ENCODE measurements at places on chromosomes 2 and 18.

GRCh38 chr18:9734189-9734588 is 26.1 kb downstream of the RAB31 start:
- DNase-seq, result no peak

- no peak for DNase-seq
Observed at GRCh38 chr2:20143263-20143662, 81.7 kb downstream of the SDC1 start.

DNA sequence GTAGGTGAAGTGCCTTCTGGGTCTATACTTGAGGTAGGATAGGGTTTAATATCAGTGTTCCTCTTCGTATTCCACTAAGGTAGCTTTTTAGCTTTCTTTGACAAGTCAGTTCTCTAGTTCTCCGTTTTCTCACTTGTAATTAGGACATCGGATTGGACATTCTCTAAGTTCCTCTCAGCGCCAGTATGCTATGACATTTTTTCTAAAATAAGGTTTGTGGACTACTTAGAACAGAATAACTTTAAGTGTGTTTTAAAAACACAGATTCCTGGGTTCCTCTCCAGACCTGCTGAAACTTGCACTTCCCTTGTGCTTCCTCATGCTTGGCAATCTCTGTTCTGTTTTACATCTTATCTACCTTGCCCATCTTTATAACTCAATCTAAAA is 69.3 kb upstream of the YWHAQ start:
- DNase-seq, result no peak

DNA sequence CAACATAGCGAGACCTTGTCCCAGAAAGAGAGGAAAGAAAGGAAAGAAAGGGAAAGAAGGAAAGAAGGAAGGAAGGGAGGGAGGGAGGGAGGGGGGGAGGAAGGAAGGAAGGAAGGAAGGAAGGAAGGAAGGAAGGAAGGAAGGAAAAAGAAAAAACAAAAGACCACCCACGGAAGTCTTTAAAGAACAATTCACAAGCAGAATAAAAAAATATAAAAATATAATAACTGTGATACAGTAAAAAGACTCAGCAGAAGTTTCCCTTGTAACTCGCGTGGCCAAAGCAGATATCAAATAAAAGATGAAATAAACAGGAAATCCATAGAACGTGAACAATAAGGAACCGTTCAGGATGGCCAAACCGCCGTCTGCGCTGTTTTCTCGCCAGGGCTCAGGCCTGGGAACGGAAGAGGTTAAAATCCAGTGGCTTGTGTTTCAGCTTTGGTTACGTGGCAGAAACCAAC is 1.2 kb upstream of the SLC1A4 start:
- DNase-seq, result no peak

- DNase-seq, result no peak
Observed at GRCh38 chr2:84866122-84866521, 14.8 kb downstream of the TRABD2A start.

DNA sequence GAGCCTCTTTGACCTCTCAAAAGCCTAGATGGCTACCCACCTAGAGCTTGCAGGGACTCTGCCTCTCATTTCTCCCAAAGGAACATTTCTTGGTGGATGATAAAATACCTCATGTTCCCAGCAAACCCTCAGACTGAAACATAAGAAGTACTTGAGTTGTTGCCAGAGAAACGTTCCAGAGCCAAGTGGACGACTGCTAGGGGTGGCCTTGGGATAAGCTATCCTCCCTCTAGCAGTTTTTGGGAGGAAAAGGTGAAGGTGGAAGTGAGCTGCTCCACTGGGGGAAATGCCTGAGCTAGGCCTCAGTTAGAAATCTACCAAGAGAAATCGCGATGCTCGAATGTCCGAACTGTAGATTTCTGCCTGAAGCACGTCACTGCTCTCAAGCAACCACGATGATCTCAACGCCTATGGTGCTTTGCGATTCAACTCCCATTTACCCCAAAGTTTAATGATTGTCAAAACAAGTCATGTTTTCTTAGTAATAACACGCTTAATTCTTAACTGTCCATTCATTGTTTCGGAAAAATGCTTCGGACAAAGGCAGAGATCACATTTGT is 91.5 kb downstream of the CCBE1 start:
- DNase-seq, result no peak

- no peak for DNase-seq
Observed at GRCh38 chr2:57598551-57598950, 448.1 kb upstream of the VRK2 start.

DNA sequence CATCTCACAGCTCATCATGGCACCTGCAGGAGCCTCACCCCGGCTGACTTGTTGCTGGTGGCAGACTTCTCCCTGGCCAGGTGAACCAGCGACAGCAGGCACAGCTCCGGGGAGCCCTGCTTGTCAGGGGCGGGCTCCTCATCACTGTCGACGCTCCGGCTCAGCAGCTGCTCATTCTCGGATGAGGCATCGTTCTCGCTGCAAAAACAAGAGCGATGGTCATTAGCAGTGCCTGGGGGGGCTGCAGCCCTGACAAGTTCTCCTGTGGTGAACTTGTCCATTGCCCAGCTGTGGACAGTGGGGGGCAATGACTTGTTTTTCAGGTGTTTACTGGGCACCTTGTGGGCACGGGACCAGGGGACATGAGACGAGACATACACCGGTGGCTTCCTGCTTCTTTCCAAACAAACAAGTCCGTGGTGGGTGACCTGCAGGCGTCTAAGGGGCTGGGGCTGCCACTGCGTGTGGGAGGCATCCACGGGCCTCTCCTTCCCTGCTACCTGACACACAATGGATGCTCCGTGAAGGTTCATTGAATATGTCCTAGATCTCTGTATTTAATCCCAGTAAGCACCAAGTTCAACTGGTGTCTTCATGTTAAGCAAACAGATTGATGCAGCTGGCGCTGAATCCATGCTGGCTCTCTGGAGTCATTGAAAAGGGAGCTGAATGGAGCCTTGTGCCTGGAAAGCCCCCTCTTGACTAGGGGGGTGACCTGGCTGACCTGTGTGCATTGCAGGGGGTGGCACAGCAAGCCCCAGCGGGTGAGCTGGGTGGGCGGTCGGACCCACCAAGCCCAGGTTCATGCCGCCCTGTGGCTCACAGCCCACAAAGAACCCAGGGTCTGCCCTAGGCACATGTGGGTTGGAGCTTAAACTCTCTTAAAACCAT is 81.0 kb downstream of the EDAR start:
- no peak for DNase-seq

DNA sequence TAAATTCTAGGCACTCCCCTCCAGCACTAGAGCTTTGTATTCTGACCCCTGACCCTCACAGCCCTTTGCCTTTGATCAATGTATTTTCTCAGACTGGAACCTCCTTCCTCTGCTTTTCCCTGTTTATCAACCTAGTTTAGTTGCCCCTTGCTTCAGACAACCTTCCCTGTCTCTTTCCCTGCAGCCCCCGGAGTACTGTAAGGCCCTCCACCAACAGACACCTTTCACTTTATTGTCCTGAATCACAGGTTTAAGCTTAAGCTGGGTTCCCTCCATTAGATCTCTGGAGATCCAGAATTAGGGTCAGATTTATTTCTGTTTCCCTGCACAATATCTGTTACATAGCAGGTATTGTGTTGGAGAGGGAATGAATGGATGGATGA is 140.2 kb downstream of the DDX1 start:
- DNase-seq, result no peak

GRCh38 chr2:85588236-85588635 is 4.0 kb downstream of the VAMP5 start:
- DNase-seq, result no peak

DNA sequence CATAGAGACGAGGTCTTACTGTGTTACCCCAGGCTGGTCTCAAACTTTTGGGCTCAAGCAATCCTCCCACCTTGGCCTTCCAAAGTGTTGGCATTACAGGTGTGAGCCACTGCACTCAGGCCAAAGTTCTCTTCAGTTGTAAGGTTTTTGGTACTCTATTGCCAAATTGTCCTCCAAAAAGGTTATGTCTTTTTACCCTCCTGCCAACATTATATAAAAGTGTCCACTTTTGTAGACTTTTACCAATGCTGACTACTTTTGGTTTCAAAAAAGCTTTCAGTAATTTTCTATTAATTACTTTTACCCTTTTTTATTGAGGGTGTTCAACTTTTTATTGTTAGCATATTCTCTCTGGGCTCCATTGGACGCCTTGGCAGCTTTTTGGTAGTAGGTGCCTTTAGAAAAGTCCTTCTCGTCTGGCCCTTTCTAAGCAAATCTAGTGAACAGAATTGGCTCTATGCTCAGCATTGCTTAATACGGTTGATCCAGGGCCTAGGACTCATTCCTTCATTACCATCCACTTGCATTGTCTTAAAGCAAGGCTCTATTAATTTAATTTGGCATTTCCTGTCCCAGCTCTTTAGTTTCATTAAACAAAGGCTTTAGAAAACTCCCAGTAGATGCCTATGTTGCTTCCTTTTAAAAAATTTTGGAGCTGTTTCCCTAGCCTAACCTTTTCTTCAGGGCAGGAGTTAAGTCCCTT is 16.7 kb upstream of the IL1A start:
- no peak for DNase-seq

DNA sequence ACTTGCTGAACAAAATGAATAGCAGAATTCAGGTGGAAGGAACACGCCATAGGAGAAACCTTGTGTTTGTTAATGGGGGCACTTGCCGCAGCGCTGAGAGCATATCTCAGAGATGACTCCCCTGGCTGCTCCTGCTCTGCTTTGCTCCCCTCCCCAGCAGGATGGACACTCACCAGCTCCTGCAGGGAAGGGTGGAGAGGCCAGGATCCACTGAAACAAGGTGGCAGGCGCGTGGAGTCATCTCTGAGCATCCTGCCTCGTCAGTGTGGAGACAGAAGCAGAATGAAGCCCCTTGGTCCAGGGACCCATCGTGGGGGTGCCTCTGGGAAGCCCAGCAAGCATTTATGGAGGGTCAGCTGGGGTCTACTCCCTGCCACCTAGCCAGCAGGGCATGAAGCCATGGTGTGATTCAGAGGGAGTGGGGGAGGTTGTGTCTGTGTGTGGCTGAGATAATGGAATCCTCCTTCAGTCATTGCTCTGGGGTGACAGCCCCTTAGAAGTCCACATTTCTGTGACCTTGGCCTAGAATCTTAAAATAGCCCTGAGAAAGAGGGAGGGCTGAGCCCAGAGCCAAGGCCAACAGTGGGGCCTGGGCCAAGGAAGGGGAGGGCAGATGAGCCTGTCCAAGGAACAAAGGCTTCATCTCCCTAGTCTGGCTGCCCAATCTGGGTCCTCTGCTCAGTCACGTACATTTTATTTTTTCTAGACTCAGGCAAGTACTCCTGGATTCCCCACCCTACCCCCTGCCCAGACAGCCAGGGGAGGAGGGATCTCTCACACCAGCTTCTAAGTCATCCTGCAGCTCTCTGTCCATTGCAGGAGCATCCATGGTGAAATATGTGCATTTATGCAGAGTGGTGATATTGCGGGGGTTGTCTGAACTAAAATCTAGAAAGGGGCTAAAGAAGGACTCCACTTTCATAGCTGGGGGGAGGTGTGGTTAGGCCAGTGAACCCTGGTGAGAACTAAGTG is 215.4 kb downstream of the ZBTB7C start:
- DNase-seq, result no peak

GRCh38 chr18:40855661-40856060 is 1099.4 kb upstream of the PIK3C3 start:
- DNase-seq, result no peak

- DNase-seq, result no peak
Observed at GRCh38 chr2:110931648-110932047, 189.1 kb upstream of the BCL2L11 start.

- peak; percentile 40 for DNase-seq
Observed at GRCh38 chr2:32591669-32592463, 36.0 kb upstream of the TTC27 start.

- DNase-seq, result no peak
Observed at GRCh38 chr18:7367336-7367735, 136.4 kb downstream of the LRRC30 start.

DNA sequence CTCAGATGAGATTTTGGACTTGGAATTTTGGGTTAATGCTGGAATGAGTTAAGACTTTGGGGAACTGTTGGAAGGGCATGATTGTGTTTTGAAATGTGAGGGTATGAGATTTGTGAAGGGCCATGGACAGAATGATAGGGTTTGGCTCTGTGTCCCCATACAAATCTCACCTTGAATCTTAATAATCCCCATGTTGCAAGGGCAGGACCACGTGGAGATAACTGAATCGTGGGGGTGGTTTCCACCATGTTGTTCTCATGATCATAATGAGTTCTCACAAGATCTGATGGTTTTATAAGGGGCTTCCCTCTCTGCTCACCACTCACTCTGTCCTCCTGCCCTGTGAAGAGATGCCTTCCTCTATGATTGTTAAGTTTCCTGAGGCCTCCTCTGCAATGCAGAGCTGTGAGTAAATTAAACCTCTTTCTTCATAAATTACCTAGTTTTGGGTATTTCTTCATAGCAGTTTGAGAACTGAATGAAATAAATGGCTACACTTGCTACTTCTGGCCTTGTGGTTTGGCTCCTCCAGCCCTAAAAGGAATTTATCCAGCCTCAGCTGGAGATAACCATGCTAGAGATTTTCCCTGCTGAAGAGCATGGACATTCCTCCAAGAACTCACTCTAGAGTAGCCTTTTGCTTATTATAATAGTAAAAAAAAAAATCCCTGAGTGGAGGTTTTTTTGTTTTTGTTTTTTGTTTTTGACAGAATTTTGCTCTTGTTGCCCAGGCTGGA is 144.3 kb upstream of the TFPI start:
- no peak for DNase-seq

DNA sequence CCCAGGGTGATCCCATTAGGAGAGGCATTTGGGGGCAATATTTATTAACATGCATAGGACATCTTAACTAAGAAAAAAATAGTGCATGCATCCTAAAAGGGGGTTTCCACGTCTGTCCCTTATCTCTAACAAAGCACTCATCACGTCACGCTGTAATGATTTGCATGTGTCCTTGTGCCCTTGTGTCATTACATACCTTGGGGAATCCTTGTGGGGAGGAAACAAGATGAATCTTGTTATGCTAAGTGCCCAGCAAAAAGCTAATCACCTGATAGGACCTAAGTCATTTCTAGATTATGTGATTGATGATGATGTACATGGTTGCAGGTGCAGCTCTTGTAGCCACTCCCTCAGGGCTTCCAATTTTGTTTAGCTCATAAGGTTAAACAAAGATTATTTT is 250.9 kb downstream of the FBXO15 start:
- no peak for DNase-seq

DNA sequence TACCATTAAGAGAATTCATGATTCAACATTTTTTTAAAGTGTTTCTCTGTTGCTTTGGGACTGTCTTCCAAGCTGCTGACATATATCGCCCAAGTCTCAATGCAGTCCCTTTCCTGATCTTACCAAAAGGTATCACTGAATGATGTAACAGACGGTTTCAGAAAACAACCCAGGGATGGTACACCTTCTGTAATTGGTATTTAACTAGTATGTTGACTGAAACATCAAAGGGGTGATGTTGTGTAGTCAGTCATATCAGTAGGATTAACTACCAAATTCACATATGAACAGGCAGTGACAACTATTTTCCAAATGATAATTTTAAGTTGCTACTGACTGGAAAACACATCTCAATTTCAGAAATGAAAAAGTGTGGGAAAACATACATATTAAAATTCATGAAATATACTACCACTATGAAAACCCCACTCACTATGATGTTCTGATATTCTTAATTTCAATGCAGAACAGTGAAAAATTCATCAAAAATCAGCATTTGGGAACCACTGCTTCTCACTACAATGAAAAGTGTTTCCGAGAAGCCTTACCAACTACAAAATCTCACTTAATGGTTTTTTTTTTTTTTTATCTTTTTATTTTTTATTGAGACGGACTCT is 59.8 kb downstream of the MEMO1 start:
- DNase-seq, result no peak

Measured in OCI-LY7 (cell line).